C1 segment of cervical spinal cord (tissue), 14 donors: ENCODE measurements at places on chromosomes 2 and 18.

DNA sequence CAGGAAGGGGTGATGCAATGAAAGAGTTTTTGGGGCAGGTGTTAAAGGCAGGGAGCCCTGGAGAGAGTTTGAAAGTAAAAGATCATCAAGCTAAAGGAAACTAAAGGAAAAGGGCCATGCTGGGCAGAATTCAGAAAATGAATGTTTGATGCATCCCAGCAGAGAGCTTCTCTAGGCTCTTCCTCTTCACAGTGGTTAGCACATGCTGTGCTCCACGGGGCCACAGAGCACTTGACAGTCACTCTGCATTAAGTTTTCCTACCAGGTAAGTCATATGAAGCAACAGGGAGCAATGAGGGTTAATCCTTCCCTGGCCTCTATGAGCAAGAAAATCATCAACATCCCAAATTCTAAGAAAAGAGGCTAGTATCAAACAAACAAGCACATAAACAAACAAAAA, 895.2 kb downstream of the TRIB2 start:
- no peak for DNase-seq

GRCh38 chr2:28293416-28293815, 99.2 kb upstream of the FOSL2 start:
- DNase-seq, result no peak

GRCh38 chr2:195656161-195656858, 716 bp upstream of the SLC39A10 start:
- no peak for DNase-seq

GRCh38 chr2:177433402-177433801, 40.8 kb downstream of the AGPS start:
- no peak for DNase-seq

DNA sequence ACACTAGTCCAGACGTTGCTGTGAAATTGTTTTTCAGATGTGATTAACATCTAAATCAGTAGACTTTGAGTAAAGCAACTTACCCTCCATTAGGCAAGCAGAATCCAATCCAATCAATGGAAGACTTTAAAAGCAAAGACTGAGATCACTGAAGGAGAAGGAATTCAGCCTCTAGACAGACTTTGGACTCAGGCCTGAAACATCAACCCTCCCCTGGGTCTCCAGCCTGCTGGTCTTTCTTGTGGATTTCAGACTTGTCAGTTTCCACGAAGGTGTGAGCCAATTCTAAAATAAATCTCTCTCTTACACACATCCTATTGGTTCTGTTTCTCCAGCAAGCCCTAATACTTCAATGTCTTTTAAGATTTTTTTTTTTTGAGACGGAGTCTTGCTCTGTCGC, 50.0 kb upstream of the EDAR start:
- no peak for DNase-seq

DNA sequence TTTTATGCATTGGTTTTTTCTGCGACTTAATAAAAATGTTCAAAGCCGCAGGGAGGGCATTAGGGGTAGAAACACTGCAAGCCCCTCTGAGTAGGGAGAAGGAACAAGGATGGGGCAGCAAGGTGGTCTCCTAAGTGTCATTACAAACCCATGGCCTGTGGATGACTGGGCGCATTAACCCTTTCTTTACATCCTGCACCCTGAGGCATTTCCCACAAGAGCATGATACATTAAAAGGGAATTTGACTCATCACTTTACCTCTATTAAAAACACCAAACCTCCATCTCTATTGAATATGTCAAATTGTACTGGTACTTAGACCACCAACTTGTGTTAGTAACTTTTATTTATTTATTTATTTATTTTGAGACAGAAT, 112.5 kb downstream of the VIT start:
- no peak for DNase-seq
